NCI-H2081 (cell line): ENCODE measurements at places on chromosomes 16 and 17.

DNA sequence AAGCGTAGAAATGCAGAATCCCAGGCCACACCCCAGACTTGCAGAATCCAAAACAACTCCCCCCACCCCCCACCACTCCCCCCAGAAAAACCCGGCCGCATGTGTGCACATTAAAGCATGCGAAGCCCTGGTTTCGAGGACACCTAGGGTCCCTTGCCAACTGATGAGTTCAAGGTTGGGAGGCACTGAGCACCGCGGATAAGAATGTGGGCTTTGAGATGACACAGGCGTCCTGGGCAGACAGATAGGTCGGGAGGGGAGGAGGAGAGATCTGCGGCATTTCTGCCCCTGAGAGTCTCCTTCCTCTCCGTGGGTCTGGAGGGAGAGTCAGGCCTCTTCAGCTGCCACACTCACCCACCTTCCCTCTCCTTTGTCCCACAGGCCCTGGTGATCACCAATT, 98.3 kb downstream of the ABCC1 start:
- no peak for DNase-seq

- no peak for DNase-seq
Observed at GRCh38 chr16:1557576-1557975, 24.1 kb downstream of the TMEM204 start.

- DNase-seq = peak; percentile 76
Observed at GRCh38 chr17:48457080-48457836, 27.2 kb upstream of the SKAP1 start.

DNA sequence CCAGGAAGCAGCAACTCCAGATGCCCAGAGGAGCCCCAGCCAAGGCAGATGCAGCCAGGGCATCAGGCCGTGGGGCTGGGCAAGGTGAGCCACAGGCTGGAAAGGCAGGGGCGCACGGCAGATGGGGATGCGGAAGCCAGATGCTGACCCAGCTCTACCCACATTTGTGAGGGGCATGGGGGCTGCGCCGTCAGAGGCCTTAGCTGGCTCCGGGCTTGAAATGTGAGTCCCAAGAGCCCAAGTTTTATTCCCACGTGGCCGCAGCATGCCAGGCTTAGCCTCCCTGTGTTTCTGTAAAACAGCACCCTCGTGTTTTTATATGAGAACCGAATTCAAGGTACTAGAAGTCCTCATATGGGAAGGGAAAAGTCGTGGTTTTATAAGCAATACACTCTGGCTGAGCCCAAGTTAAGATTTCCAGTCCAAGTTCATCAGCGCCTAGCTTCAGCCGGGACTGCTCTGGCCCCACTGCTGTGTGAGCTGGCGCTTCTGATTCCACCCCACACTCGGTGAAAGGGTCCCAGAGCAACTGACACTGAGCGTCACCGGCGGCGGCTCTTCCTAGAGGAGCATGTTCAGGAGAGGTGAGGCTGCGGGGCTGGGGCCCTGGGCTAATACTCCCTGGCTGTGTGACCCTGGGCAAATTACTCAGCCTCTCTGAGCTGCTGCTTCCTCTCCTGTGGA, 6.7 kb upstream of the C16orf95 start:
- no peak for DNase-seq

DNA sequence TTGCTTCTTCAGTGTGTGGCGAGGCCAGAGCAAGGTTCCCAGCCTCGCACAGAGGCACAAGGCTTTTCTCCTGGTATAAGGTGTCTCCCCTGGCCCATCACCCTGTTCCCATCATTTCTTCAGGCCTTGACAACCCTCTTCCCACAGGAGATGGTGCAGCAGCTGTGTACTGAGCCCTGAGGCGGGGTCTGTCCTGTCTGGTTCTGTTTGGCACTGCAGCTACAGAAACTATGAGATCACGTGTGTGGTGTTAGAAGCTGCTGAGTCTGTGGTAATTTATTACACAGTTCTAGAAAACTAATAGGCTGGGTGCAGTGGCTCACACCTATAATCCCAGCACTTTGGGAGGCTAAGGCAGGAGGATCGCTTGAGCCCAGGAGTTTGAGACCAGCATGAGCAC, 7.2 kb downstream of the PLA2G15 start:
- DNase-seq = no peak

DNA sequence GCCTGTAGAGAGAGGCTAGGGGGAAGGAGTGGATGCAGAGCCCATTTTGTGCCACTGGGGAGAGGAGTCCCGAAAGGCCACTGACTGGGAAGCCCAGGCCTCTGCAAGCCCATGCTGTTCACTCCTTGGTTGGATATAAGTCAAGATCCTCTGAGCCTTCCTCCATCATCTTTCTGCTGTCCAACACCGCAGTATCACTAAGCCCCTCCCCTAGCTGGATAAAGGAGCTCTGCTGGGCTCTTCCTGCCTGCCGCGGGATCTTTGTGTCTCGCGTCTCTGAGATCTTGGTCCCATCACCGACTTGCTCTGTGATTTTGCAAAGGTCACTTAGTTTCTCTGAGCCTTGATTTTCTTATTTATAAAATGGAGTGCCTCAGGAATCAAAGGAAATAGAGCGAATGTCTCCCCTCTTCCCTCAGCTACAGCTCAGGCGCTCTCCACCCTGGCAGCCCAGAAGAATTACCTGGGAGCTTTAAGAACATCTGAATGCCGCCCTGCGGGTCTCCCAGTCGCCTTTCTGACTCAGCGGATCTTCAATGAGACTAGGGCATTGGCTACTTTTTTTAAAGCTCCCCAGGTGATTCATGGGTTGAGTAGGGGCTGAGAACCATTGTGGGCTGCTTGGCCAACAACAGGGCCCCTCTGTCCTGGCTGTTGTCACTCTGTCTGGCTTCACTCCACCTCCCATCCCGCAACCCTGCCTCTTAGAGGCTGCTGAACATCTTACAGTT, 25.2 kb upstream of the TMEM220 start:
- no peak for DNase-seq

- DNase-seq = no peak
Observed at GRCh38 chr17:33730131-33730530, 437.0 kb upstream of the ASIC2 start.

- no peak for DNase-seq
Observed at GRCh38 chr17:30580916-30581315, 103.7 kb downstream of the GOSR1 start.

DNA sequence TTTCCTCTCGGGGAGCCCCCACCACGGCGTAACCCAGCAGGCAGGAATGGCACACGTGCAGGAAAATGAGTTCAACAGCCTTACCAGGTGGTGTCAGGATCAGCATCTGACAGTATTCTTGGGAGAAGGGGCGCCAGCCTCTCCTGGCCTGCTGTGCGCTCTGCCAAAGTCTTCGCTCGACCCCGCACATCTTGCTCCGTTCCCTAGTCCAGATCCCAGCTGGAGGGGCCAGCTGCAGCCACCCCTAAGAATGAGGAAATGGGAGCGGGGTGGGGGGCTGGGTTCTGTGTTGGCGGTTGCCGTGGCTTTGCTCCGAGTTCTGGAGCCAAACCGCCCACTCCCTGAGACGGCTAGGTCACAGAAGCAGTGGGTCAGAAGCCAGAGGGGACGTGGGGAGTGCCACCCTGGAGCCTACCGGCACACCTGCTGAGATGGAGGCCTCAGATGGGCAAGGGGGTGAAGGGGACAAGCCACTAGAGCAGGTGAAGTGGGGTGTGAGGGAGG, at the start of gene CHCT1:
CHCT1 (plus strand) TSS at position 328 of the 504 bp plus-strand sequence; CDS start at position 432, 104 bp downstream.
- DNase-seq = no peak

- DNase-seq = no peak
Observed at GRCh38 chr17:72345088-72345487, 224.3 kb downstream of the SOX9 start.

DNA sequence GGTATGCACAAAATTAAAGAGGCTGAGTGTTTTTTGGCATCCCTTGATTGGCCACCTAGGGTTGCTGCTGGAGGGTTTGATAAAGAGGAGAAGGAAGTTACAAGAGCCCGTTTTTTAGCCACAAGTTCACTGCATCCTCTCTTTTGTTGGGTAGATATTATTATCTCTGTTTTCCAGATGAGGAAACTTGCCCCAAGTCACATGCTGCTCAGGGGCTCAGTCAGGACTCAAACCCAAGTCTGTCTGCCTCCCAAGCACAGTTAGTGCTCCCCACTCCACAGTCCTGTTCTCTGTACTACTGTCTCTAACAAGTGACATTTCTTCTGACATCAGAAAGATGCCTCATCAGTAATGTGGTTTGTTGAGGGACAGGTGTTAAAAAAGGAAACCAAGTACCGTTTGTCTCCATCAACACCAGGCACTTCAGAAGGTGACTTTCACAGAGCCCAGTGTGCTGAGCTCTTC, 1.4 kb downstream of the NT5M start:
- no peak for DNase-seq

DNA sequence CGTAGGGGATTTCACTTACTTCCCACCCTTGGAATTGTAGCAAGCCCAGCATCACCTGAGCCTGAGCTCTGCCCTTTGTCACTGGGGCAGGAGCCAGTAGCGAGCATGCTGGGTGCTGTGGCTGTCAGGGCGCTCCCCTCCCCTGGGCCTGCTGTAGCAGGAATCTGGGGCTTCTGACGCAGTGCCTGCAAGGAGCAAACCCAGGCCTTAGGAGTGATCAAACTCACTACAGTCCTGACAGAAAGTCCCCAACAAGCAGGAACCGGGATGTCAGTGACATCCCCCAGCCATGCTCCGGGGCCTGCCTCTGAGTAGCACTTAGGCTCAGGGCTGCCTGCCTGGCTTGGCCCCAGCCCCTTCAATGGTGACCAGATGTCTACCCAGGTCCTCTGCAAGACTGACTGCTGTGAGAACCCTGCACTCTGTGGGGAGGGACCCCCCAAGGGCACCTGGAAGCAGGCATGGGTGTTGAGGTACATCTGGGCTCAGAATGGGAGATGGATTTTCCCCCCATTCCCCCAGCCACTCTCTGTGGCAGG, 23.5 kb downstream of the PLD6 start:
- no peak for DNase-seq

DNA sequence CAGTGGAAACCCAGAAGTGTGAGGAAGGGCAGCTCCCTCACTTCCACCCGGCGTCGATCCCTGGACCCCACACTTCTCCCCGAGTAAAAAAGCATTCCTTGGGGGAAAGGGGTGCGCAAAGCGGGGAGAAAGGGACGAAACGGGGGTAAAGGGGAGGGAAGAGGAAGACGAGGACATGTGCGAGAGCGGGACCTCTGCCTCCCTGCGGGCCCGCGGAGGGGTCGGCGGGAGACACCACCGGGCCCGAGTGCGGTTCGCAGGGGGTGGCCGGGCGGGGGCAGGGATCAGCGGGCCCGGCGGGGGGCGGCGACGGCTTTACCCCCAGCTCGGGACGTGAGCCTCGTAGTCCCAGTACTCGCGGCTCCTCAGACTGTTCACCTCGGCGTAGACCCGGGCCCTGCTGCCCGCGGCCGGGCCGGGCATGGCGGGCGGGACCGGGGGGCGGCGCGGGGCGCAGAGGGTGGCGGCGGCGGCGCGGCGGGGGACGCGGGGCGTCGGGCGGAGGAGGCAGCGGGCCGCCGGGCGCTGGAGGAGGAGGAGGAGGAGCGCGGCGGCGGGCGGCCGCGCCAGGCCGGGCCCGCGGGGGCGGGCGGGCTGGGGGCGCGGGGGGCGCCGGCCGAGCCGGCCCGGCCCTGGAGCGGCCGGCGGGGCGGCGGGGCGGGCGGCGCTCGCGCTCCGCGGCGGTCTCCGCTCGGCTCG, 443 bp downstream of the CSNK2A2 start:
- no peak for DNase-seq

- peak; percentile 96 for DNase-seq
Observed at GRCh38 chr17:76405967-76406647, 21.7 kb downstream of the SPHK1 start.

- DNase-seq = no peak
Observed at GRCh38 chr17:12632785-12633184, 32.9 kb upstream of the MYOCD start.
